Stimulated activated CD4-positive, alpha-beta T cell treated with anti-CD3 and anti-CD28 coated beads, Interleukin-12 subunit alpha, Interleukin-12 subunit beta, amount 100 ng/mL, for 24 hours (primary cell): ENCODE measurements at places on chromosomes 1 and 21.

GRCh38 chr21:34923202-34923601 is 125.9 kb downstream of the RUNX1 start:
- DNase-seq, result no peak

- DNase-seq, result no peak
Observed at GRCh38 chr1:18201997-18202719, 94.6 kb downstream of the IGSF21 start.

DNA sequence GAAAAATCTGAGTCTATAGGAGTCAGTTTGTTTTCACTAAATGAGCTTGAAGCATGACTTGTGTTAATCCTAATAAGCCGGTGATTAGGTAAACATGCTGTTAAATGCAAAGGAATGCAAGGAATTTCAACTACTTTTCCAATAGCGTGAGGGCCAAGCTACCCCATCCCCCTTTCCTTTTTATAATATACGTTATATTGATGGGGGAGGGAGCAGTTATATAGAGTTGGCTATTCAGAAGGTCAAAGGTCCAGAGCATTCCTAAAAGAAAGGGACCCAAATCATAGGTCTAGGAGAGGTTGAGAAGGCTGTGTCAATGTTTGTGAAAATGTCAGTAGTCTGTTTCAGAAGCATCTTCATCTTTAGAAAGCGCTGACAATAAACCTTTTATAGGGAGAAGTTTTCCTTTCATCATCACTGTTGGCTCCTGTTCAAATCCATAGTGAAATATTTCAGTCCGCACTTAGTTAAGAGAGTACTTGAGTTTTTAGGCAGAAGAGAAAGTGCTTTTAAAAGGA is 3.8 kb downstream of the CCN1 start:
- DNase-seq, result no peak

DNA sequence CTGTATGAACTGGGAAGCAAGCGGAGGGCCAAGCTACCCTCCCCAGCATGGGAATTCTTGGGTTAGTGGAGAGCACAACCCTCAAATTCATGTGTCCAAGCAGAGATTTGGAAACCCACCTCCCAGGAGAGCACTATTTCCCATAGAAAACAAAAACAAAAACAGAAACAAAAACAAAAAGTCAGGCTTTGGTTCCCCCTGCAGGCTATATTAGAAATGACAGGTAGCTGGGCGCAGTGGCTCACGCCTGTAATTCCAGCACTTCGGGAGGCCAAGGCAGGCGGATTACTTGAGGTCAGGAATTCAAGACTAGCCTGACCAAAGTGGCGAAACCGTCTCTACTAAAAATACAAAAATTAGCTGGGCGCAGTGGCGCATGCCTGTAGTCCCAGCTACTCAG is 10.8 kb downstream of the MINDY1 start:
- DNase-seq, result no peak

DNA sequence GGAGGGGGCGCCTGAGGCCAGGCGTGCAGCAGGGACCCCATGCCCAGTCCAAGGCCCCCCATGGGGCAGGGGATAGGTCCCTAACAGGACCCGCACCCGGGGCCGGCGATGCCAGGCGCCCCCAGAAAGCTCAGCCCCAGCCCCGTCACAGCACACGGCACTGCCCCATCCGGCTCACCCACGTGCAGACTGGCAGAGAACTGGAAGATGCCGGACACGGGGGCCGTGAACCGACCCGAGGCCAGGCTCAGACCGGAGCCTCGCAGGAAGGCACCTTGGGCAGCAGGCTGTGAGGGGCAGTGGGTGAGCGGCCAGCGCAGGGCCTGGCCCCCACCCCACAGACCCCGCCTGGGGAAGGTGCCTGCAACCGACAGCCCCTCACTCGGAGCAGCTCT is 3.3 kb downstream of the C1QTNF12 start:
- no peak for DNase-seq

DNA sequence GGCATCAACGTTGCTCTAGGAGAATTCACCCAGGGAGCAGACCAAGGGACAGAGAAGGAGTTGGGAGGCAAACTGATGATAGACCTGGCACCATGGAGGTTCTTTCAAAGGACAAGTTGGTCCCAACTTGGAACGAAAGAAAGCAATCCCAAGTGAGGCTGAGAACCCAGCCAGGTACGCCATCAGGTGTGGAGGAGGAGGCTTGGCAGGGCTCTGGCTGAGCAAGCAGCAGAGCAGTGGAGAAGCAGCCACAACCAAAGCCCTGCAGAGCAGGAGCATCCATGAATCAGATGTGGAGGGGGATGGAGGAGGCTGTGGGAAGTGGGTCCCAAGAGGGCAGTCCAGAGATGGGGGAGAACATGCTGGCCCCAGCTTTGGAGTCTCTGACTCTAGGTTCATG is 36.3 kb upstream of the RBM15 start:
- no peak for DNase-seq
